Left lung (tissue), 14 donors: ENCODE measurements at places on chromosomes 13 and 19.

DNA sequence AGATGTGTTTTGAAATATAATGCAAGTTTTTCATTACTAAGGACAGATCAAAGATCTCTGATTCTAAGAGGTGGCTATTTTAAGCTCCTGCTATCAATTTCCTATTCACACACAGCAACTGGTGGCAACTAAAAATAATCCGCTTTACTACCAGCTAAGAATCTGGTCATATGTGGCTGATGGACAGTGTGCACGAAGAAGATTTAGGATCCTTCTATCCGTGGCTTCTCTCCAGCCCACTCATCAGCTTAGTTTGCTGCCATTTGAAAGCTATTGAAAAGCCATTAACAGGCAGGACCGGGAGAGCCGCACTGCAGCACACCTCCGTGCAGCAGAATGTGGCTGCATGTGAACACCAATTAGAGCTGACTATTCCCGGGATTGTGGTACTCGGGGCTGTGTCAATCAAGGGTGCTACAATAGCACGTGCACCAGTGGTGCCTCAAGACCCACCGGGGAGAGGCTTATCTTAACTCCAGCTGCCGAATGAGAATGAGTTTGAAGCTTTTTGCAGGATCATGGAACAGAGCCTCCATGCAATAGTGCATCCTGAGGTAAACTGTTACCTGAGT, at the start of gene MYO16:
MYO16 (plus strand) TSS at position 431 of the 572 bp plus-strand sequence. CDS start 234 bp downstream, outside the sequence.
- no peak for DNase-seq

DNA sequence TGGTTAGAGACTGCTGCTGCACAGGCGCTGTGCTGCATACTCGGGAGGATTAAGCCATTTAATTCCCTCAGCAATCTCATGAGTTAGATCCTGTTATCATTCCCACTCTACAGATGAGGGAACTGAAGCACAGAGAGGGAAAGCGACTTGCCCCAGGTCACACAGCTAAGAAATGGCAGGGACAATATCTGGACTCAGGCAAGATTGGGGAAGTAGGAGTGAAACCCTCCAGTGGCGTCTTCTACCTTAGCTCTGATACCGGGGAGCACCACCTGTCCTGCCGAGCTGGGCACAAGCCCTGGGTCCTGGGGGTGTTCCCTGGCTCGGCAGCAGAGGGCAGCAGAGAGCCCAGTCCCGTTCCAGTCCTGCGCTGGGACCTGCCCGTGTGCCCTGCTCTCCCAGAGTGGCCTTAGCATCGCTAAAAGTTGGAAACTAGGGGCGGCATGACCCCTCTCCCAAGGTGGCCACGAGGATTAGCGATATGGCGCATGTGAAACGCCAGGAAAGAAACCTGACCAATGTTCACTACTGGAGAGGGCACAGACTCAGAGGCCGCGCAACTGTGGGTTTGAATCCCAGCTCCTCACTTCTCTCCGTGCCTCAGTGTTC, 20.5 kb downstream of the CYTH2 start:
- DNase-seq, result peak; percentile 78

DNA sequence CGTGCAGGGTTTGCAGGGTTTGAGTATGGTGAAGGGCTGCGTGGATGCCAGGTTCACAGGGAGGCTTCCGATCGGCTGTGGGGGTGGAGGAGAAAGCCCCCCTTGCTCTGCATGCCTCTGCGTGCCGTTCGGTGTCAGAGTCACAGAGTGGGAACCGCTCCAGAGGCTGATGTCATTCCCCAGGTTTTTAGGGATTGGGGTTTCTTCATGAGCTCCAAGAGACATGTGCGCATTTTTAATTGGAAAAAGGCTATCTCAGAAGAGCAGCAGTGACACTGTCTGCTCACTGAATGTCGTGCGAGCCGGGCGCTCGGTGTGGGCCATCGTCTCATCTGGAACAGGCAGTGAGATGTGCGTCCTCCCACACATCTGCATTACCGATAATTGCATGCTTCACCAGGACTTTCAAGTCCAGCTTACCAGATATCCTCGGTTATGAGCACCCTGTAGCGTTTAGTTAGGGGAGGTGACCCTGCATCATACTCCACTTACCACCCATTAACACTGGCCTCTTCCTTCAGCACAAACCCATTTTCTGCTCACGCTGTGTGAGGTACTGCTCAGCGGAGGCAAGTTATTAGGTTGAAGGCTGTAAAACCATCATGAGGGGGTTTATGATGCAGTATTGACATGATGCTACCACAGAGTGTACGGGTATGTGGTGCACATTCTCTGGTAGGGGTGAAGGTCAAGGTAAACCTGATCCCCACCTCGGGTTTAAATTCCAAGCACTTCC, 1.7 kb downstream of the MCF2L start:
- no peak for DNase-seq

- DNase-seq, result no peak
Measured at GRCh38 chr13:111111376-111111937, 3.7 kb upstream of the ARHGEF7 start.

GRCh38 chr19:927351-927779, 1.5 kb downstream of the ARID3A start:
- no peak for DNase-seq

- DNase-seq, result no peak
Measured at GRCh38 chr19:1409204-1410005, 2.0 kb downstream of the DAZAP1 start.

- DNase-seq, result peak; percentile 3
Measured at GRCh38 chr13:92143766-92144165, 745.3 kb downstream of the GPC5 start.

GRCh38 chr19:38211766-38212165, 12.3 kb downstream of the DPF1 start:
- DNase-seq, result no peak

- DNase-seq, result no peak
Measured at GRCh38 chr19:57515255-57515654, 11.9 kb upstream of the ZNF549 start.

DNA sequence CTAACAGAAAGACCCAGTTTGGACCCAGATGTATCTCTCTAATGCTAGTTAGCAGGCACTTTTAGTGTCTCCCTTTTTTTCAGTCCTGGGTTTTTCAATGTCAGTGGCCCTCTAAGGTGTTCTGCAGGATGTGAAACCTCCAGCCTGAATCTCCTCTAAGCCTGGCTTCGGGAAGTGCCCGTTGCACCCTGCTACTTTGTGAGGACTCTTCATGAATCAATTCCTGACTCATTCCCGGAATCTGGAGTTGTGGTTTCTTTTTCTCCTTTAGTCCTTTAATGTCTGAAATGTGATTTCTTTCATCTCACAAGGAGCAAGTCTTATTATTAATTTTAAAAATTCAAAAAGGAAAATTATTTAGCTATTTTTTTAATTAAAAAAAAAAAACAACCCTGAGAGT, 116.0 kb downstream of the ZNF536 start:
- no peak for DNase-seq

DNA sequence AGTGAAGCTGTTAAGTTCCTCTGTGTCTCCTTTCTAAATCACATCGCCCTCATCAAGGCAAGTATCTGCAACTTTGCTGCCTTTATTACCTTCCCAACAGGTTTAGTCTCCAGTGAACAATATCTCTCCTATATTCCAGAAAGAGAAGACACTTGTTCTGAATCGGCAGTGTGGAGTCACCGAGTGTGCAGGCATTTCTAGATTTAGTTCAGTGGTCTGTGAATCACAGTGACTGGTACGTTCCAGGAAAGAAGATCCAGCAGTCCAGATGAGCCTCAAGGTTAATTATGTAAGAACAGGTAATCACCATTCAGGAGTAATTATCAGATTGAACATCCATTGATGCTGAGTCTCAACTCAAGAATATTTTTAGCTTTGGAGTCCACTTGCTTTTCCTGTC, 497.0 kb downstream of the FOXO1 start:
- no peak for DNase-seq

DNA sequence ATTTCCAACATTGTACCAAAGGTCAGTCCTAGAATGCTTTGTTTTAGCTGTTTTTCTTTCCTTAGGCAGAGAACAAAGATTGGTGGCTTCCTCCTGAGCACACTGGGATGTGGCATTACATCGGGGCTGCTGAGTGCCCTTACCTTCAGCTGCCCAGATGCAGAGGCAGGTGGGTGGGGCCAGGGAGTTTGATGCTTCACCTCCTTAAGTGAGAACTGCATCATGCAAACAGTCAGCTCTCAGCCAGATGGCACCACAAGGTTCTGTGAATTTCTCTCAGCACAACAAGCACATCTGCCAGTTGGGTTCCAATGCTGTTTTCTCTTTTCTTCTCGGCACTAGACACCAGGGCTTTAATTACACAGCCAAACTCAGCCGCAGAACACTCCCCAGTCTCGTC, 87.4 kb upstream of the UBL3 start:
- DNase-seq, result no peak

GRCh38 chr19:42203700-42204099, 13.8 kb downstream of the DEDD2 start:
- DNase-seq, result no peak

- peak; percentile 35 for DNase-seq
Measured at GRCh38 chr19:5436106-5436947, 18.9 kb upstream of the ZNRF4 start.

- no peak for DNase-seq
Measured at GRCh38 chr13:108525827-108526226, 103.6 kb upstream of the MYO16 start.

DNA sequence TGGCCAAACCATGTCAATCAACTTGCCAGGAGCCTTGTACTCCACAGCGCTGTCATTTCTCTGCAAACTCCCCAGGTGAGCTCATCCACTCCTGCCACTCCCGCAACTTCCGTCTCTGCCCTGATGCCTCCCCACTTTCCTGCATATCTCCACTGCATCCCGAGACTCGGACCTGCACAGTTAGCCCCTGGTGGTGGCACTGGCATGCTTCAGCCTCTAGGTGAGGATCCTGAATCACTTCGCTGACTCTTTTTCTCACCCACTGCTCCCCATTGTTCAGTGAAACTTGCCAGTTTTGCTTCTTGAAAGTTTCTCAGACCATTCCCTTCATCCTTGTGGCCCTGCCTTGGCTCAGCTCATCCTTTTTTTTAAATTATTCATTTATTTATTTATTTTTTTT, 3.4 kb upstream of the CTU1 start:
- DNase-seq, result no peak

DNA sequence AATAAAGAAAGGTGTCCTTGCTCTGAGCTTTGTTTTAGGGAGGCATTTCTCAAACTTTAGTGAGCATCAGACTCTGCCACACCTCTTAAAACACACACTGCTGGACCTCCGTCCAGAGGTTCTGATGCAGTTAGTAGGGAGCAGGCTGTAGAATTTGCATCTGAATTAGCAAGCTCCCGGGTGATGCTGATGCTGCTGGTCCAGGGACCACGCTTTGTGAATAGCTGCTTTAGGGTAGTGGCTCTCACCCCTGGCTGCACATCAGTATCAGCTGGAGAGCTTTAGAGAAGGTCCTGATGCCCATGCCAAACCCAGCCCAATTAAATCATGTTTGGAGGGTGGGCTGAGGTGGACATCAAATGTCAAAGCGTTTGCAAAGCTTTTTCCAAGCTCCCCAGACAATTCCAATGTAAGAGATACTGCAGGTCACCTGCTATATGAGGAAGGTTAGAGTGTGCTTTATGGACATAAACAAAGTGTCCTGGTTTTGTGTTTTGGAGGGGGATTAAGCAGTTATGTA, 3.6 kb downstream of the HTR2A start:
- no peak for DNase-seq

DNA sequence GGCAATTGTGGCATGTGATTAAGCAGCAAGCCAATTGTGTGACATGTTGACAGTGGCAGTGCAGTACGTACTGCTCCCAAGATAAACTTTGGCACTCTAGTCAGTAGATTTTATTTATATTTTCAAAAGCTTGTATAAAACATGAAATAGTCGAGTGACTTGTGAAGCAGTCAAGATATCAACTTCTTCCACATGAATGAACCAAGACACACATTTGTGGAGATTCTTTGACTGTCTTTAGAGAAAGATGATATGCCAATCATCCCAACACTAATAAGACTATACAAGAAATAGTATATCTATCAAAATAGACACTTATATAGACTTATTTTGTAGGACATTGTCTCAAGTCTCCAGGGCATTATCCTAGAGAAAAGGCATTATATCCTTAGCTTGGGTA, 538.0 kb downstream of the DCT start:
- DNase-seq, result no peak

- no peak for DNase-seq
Measured at GRCh38 chr13:52651897-52652195, 790 bp upstream of the SUGT1 start.

DNA sequence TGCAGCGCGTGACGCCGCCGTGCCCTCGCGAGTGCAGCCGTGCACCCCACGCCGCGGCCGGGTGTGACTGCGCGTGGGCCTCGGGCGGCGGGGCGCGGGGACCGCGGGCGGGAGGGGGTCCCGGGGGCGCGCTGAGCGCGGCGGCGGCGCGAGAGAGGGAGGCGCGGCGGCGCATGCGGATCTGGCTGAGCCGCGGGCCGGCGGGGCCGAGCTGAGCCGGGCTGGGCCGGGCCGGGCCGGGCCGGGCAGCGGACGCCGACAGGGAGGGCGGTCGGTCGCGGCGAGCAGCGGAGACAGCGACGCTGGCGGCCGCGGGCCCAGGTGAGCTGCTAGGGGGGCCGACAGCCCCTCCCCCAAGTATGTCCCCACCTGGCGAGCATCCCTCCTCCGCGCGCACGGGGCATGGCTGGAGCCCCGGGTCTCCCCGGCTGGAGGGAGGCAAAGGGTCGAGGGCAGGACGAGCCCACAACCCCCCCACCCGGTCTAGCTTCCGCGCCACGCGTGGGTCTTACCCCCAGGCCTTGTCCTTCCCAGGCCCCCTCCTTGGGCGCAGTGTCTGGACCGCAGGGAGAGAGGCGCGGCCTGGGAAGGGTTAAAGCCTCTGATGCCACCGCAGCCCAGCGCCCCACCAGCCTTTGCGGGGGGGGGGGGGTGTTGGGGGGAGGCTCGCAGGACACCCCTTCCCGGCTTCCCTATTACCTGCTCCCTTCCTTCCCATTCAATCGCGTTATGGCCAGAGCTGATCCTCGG, at the start of gene SPTBN4:
SPTBN4 (plus strand) TSS at position 17 of the 750 bp plus-strand sequence. CDS start 5,621 bp downstream, outside the sequence.
- DNase-seq, result no peak

DNA sequence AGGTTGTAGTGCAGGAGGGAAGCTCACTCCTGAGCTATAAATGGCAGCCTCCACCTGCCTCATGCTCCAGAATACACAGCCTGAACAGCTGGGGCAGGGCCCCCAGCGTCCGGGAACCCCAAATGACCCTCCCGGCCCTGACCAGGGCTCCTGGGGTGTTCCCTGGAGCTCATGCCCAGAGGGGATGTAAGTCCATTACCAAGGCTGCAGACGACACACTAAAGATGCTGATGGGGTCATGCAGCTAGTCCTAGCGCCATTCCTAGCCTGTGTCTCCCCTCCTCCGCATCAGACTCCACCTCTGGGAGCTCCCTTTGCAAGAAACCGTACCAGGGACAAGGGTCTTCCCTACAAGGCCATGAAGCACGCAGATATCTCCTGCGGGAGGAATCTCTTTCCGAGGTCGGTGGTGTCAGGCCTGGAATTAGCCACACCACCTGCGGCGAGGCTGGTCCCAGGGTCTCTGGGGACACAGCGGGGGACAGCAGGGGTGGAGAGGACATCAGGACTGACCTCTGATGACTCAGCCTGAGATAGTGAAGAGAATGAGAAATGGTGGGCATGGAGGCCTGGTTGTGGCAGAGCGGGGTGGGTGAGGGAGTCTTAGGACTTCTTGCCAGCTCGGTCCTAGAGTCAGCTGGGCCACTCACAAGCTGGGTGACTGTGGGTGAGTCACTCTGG, 11.9 kb upstream of the TPM4 start:
- no peak for DNase-seq

- DNase-seq, result no peak
Measured at GRCh38 chr19:15618321-15618720, 3.3 kb downstream of the CYP4F8 start.

GRCh38 chr19:45469945-45470761, 2.4 kb downstream of the FOSB start:
- peak; percentile 69 for DNase-seq

- DNase-seq, result no peak
Measured at GRCh38 chr13:83311886-83312577, 570.2 kb downstream of the SLITRK1 start.
